Posterior vena cava (tissue), 2 donors: ENCODE measurements at places on chromosomes 7 and 10.

DNA sequence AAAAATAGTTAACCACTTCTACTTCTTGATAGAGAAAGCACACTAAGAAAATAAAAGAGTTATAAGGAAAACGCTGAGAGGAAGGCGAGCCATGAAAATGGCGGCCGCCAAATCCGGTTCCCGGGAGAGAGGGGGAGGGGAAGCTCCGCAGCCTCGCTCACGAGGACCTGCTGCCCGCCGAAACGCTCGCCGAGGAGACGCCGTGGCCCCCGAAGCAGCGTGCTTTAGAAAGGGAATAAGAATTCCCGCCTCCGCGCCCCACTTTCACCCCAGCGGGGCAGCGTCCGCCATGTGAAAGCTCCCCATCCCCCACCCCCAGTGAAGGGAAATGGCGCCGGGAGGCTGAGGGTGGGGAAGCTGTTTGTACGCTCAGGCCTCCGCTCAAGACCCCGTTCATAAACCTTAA, 505 bp downstream of the HNRNPA2B1 start:
- peak; percentile 92 for DNase-seq

GRCh38 chr7:99000904-99001465, 122.7 kb downstream of the TRRAP start:
- no peak for DNase-seq

DNA sequence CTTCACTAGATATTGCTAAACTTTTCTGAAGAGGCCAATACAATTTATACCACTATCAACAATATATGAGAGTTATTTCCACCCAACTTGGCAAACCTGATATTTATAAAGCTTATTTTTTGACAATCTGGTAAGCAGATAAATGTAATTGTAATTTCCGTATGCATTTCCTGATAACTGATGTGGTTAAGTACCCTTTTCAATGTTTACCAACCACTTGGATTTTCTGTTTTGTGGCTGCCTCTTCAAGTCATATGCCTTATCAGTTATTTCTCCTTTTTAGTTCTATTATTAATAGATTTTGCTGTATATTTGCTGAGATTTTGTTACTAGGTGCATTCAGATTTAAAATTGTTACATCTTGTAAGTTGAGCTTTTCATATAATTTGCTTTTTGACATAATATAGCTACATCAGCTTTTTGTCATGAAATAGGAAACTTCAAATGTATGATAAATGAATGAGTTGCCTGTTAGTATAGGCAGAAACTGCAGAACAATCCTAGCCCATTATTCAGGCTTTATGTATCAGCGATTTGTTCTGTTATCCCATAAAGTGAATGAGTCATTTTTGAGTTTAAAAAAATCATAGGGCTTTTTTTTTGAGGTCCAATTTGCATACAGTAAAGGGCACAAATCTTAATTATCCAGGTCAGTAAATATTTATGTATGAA, 11.5 kb downstream of the SGPL1 start:
- no peak for DNase-seq

- DNase-seq: no peak
Observed at GRCh38 chr10:133285217-133285616, 8.5 kb upstream of the ADAM8 start.

- DNase-seq: no peak
Observed at GRCh38 chr7:5541087-5541992, 117.7 kb upstream of the TNRC18 start.

DNA sequence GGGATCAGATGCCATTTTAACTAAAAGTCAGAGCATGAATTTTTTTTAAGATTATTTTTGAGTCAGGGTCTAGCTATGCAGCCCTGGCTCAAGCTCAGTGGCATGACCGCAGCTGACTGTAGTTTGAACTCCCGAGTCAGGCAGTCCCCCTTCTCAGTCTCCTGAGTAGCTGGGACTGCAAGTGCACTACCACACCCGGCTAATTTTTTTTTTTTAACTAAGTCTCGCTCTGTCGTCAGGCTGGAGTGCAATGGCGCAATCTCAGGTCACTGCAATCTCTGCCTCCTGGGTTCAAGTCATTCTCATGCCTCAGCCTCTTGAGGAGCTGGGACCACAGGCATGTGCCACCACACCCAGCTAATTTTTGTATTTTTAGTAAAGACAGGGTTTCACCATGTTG, 7.8 kb downstream of the TAS2R41 start:
- no peak for DNase-seq

GRCh38 chr10:79220307-79220706, 127.0 kb upstream of the PPIF start:
- no peak for DNase-seq

DNA sequence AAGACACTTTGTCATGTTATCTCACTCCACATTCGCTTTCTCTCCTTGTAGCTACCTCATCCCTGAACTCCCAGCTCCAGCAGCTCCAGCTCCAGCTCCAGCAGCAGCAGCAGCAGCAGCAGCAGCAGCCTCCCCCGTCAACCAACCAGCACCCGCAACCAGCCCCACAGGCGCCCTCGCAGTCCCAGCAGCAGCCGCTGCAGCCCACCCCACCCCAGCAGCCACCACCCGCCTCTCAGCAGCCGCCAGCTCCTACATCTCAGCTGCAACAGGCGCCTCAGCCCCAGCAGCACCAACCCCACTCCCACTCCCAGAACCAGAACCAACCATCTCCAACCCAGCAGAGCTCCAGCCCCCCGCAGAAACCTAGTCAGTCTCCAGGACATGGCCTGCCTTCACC, 226.6 kb upstream of the YAE1 start:
- no peak for DNase-seq

GRCh38 chr10:3774018-3774813, 10.8 kb downstream of the KLF6 start:
- DNase-seq: no peak

DNA sequence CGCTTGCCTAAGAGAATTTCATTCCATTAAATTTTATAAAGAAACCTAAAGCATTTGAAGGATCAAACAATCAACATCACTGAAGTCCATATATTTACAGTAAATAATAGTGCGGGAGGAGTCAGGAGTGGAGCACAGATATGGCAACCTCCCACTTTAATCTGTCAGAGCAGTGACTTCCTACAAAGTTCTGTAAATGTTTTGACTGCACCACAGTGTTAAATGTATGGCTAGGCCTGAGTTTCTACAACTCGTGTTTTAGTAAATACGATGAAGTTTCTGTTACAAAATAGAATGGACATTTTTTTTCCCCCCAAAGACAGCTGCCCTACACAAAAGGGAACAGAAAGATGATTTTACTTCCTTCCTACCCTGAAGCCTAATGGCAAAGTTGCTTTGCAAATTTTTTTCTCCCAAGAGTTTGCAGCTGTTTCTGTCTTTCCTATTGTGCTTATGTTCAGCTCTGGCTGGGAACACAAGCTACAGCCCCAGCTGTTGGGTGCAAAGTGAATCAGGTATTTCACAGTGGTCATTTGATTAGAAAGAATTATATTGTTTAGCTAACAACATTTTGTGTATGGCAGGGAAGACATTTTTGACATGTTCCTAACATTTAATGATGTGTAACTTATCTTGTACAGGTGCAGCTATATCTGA, 62.1 kb downstream of the MET start:
- DNase-seq: no peak

- DNase-seq: no peak
Observed at GRCh38 chr10:127945948-127946711, 39.2 kb downstream of the PTPRE start.

DNA sequence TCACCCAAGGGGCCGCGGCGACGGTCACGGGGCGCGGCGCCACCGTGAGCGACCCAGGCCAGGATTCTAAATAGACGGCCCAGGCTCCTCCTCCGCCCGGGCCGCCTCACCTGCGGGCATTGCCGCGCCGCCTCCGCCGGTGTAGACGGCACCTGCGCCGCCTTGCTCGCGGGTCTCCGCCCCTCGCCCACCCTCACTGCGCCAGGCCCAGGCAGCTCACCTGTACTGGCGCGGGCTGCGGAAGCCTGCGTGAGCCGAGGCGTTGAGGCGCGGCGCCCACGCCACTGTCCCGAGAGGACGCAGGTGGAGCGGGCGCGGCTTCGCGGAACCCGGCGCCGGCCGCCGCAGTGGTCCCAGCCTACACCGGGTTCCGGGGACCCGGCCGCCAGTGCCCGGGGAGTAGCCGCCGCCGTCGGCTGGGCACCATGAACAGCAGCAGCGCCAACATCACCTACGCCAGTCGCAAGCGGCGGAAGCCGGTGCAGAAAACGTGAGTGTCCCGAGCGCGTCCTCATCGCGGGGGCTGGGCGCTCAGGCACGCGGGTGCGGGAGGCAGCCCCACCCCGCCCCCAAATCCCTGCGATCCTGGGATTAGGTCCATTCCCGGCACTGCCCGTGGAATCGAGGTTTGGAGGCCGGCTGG, 509 bp downstream of the AHR start:
- peak; percentile 86 for DNase-seq

- DNase-seq: no peak
Observed at GRCh38 chr10:48309711-48310226, 3.3 kb downstream of the MAPK8 start.

DNA sequence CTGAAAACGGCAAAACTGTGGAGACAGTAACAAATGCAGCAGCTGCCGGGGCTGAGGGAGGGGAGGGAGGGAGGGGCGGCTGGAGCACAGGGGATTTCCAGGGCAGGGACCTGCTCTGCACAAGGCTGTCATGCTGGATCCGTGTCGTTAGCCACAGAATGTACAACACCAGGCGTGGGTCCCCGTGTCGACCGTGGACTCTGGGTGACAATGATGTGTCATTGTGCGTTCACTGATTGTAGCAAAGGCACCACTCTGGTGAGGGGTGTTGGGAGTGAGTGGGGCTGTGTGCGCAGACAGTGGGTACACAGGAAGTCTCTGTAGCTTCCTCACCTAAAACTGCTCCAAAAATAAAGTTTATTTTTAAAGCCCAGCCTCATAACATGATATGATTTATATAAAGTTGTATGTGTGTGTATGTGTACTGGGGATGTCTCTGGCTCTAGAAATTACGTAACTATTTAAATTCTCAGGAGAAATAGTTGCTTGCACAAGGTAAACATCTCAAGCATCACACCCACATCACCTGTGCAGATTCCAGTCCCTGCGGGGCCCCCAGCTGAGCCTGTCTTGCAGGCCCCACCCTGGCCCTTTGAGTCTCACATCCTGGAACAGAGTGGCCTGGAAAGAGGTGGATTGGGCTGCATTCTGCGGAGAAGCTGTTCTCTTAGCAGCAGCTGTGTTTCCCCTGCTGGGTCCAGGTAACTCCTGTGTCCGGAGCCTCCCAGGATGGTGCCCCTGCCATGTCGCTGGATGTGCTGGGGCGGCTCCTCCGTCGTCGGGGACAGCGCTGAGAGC, 135.7 kb downstream of the DYNC2I1 start:
- DNase-seq: no peak

DNA sequence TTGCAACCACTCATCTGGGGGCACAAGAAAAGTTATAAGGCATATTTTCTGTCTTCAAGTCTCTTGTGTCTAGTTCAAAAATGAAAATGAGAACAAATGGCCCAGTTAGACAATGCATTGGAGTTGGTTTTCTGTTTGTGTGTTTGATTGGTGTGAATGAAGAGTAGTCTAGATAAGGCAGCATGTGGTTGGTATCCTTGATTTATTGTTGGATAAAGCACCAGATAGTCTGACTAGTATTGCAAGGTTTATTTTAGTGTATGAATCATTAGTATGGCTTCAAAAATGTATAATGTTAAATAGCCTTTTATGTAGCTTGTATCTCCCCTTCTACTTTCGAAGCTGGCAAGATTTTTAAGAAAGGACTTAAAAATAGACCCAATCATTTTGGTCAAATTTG, 237.3 kb downstream of the CDK14 start:
- no peak for DNase-seq

DNA sequence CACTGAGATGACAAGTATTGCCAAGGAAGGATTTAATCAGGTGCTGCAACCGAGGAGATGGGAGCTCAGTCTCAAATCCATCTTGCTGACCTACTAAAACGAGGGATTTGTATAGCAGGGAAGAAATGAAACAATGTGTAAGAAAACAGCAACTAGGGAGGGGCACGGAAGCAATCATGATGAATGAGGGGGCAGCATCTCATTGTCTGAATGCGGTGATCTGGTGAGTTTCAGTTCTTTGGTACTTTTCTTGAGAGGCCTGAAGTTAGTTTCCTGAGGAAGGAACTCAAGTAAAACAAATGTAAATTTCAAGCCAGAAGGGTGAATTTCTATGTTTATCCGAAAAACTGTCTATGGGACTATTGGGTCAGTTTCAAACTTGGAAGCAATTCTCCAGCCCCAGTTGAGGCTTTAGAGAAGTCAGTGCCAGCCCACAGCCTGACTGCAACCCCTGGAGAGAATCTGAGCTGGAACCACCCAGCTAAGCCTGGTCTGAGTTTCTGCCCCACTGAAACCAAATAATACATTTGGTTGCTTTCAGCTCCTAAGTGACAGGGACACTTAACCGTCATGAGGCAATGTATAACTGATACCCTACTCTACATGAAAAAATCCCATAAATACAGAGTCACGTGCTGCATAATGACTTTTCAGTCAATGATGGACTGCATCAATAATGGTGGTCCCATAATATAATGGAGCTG, 45.8 kb upstream of the TNS3 start:
- DNase-seq: no peak

- peak; percentile 40 for DNase-seq
Observed at GRCh38 chr10:71409516-71410104, 12.9 kb downstream of the CDH23 start.

- DNase-seq: no peak
Observed at GRCh38 chr10:86815035-86815617, 58.7 kb downstream of the BMPR1A start.

DNA sequence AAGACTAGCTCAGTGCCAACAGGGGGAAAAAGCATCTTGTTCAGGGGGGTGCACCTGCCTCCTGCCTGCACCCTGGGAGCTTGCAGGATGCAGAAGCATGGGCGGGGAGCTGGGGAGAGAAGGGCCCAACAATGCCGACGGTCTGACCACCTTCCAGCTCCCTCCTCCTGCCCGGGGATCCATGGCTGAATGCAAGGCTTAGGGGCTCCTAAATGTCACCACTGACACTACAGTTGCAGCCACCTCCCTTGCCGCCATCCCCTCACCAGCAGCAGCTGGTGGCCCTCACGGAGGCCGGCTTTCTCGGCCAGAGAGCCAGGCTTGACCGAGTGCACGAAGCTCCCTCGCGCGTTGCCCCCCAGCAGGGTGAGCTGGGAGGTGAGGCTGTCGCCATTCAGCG, 78.8 kb upstream of the GNA12 start:
- no peak for DNase-seq

- peak; percentile 85 for DNase-seq
Observed at GRCh38 chr7:11228515-11228914, 254.8 kb downstream of the PHF14 start.

GRCh38 chr7:133980804-133981203, 146.3 kb upstream of the LRGUK start:
- DNase-seq: no peak

DNA sequence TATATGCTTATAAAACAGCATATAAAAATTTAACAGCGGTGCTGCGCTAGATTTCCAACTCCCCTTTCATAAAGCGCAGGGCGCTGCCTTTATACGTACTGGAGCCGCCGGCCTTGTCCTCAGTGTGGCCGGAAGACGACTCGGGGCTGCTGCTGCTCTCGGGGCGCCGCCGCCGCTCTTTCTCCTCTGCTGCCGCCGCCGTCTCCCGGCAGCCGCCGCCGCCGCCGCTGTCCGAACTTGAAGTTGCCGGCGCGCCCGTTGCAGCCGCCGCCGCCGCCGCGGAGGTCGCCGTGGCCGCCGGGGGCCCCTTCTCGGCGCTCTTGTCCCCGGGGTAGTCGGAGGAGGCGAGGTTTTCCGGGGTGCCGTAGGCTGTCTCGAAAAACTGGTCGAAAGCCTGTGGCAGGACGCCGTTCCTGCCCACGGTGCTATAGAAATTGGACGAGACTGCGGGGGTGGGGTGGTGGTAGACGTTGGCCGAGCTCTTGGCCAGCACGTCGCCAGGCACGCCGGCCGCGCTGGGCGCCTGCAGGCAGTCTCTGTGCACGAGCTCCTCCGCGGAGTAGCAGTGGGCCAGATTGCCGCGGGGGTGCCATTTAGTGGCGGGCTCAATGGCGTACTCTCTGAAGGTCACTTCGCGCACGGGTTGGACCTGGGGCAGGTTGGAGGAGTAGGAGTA, 557 bp downstream of the HOXA11 start:
- peak; percentile 83 for DNase-seq
